Inflammatory macrophage treated with lipopolysaccharide for 1 hour (primary cell): ENCODE measurements at places on chromosomes 4 and X.
A peak's percentile ranks its signal among the peaks of the same experiment; 100 is the strongest.

DNA sequence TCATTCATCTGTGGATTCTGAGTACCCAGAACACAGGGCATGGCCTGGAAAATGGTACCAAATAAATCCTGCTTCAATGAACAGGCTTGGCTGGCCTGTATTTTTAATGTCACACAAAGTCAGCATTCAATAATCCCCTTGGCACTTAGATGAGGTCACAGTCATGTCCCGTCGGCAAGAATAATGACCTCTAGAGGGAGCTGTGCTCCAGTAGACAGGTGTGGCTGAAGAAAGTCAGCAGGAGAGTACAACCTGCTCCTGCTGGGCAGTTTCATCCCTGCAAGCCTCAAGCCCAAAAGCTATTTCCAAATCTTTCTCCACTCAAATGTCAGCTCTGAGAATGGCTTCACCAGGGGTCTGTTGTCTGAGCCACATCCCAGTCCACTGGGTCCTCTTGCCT lies 404.0 kb upstream of the F9 start:
- no peak for DNase-seq

DNA sequence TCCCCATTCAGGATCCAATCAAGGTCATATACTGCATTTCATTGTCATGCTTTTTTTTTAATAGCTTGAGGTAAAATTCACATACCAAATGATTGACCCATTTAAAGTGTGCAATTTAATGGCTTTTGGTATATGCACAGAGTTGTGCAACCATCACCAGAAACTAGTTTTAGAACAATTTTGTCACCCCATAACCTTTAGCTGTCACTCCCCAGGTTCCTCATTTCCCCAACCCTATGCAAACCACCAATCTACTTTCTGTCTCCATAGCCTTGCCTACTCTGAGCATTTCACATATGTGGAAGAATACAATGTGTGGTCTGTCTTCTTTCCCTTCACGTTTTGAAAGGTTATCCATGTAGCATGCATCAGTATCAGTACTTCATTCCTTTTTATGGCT lies 1.4 kb upstream of the SMAD1 start:
- DNase-seq = peak; percentile 67

DNA sequence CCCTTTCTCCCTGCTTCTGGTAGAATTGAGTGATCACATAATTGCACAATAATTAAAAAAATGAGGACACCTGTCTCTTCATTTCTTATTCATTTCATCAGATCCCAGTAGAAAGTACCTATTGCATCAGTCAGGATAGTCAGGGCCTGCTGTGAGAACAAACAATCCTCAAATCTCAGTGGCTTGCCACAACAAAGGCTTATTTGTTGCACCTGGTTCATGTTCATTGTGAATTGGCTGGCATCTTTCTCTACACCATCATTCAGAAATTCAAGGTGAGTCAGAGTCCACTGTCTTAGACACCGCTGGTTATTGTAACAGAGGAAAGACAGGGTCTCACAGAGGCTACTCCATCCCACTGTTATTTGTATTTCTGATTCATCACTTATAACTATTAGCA lies 409.8 kb downstream of the STIM2 start:
- DNase-seq = no peak

- DNase-seq = no peak
Measured at GRCh38 chrX:147776988-147777387, 134.7 kb upstream of the FMR1 start.

GRCh38 chrX:123424546-123424945 lies 240.5 kb downstream of the GRIA3 start:
- no peak for DNase-seq

GRCh38 chr4:14046642-14047041 lies 419.1 kb upstream of the BOD1L1 start:
- no peak for DNase-seq

GRCh38 chr4:144716778-144717177 lies 70.8 kb downstream of the HHIP start:
- DNase-seq = no peak

DNA sequence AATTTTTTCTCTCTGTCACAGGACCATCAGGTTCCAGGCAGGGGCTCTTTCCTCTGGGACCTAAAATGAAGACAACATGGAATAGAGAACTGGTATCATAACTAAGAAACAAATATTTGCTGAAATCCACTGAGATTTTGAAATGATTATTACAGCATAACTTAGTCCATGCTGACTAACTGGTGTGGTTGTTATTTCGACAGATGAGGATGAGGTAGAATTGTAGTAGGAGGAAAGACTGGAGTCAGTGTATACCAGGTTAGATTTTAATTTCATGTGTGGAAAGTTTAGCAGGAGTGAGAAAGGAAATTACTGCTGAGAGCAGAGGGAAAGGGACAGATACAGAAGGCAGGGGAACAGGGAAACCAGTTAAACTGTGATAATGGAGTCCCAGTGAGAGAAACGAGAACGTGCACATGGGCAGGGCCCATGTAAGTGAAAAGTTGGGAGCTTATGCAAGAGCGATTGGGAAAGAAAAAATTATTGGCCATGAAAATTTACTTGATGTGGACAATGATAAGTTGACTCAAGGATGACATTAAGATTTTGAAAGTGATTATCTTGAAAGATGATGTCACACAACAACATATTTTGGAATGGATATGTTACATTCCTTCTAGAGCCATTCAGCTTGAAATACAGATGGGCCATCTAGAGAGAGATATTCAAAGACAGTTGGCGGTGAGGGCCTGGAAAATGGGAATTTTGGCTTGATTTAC lies 98.7 kb upstream of the DDIT4L start:
- no peak for DNase-seq

GRCh38 chrX:100381619-100382018 lies 28.5 kb downstream of the PCDH19 start:
- peak; percentile 0 for DNase-seq

DNA sequence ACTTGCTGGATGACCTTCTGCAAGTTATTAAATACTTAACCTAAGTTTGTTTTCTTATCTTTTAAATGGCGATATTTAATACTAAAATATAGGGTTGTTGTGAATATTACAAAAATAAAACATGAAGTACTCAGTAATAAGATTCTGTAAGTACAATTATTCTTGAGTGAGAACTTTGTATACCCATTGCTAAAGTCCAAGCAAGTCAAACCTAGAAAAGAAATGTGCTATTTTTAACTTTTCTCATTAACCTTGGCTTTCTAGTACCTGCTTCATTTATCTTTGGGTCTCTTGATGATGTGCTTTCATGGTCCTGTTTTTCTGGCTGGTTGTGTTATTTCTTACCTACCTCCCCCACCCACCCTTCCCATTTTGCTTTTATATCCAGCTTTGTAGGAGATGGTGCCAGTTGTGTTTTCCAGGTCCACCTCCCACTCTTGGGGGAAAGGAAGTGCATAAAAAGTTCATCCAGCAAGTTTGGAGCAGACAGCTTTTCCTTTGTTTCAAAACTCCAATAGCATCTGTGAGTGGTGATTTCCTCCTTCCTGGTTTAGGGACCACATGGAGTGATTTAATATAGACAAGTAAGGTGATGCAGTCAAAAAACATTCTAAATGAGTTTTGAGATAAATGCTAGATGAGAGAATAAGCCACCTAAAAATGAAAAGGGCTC lies 7.5 kb upstream of the CXCL8 start:
- no peak for DNase-seq

- DNase-seq = peak; percentile 18
Measured at GRCh38 chr4:121484633-121485032, 103.8 kb upstream of the QRFPR start.

GRCh38 chr4:74021601-74022000 lies 16.9 kb downstream of the CXCL3 start:
- peak; percentile 81 for DNase-seq

DNA sequence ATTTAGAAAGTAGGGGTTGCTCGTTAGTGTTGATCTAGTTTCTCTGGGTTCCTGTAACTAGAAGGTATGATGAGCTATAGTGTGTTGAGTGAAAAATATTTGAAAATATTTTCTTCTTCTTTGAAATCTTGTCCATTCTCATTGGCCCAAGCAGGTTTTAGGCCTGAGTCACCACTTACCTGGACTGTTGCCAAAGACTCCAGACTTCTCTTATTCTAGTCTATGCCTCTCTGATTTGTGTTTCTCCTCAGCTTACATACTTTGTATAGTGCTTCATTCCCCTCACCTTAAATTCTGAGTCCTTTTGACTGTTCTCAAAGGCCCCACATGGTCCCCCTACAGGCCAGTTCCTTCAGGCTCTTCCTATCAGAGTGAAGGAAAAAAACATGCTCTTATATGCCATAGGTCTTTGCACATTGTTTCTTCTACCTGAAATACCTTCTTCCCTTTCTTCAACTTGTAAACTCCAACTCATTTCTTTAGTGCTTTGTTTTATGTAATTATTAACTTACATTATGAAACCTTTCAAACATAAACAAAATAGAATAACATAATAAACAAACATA lies 258.2 kb downstream of the PPP1R2C start:
- DNase-seq = no peak

DNA sequence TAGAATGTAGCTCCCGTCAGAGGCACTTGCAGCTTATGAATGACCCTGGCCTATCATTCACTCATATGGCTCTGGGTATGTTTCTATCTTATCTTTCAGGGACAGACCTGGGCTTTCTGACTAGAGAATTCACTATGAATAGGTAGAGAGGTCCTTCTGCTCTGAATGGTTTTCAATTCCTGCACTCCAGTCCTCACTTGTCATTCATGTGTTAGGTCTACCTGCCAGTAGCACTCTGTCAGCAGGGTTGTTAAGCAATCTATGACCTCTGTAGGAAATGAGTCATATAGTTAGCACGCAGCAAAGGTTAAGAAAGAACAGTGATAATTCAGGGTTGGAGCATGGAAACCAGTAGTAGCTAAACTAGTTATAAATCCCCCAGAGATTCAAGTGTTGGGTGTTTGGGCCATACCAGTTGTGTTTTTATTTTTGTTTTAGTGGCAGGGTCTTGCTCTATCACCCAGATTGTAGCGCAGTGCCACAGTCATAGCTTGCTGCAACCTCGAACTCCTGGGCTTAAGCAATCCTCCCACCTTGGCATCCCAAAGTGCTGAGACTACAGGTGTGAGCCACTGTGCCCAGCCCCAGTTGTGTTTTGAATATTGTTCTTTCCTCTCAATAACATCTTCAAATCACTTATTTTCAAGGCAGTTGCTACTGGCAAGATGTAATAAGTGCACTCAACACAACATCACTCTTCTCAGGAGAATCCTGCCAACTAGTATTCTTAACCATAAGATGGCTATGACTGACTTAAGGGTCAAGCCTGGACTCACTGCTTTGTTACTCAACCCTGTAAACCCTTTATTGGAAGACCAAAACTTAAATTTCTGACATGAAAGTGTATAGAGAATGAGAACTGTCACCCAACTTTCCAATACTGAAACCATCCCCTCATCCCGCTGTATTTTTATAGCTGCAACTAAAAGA lies 25.1 kb downstream of the ARL13A start:
- no peak for DNase-seq

DNA sequence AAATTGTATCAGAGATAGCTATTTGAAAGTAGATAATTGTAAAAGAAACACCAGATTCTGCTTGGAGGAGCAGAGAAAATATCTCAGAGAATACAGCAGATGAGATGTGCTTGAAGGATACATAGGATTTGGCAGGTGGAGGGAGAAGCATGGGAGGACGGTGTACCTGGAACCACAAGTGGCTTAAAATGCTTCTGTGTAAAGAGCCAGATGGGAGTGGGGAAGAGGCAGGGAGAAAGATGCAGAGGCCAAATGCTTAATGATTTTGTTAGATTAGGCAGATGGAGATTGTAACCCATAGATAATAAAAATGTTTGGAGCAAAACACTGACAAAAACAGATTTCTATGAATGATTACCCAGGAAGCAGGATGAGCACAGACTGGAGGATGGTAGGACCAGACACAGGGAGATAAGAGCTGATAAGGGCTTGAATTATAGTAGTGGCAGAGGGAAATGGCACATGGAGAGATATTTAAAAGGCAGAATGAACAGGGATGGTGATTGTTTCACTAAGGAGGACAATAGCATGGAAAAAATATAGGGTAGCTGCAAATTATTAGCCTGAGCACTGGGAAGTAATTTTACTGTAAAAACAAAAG lies 145.7 kb upstream of the TBC1D9 start:
- DNase-seq = no peak

DNA sequence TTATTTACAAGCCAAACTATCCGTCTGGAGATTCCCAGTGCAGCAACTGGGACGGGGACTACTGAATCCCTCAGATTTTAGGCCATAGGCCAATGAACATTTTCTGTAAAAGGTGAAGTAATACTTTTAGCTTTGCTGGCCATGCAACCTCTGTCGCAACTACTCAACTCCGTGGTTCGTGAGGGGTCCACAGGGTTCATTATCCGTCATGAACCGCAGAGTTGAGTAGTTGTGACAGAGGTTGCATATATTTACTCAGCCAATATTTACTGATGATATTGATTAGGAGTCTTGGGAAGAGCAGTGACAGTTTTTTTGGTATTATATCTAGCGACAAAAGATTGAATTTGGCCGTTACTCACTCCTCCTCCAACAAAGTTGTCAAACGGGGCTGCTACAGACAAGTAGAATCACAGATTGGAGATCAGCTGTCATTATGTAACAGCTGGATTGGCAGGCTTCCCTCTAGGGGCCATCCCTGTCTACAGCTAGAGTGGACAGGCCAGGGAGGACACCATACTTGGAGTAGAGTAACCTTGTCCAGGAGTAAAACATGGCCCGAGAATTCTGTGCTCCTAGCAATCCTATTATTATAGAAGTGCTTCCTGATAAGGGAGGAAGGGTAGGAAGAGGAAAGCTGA lies 37.2 kb upstream of the CD38 start:
- DNase-seq = no peak

DNA sequence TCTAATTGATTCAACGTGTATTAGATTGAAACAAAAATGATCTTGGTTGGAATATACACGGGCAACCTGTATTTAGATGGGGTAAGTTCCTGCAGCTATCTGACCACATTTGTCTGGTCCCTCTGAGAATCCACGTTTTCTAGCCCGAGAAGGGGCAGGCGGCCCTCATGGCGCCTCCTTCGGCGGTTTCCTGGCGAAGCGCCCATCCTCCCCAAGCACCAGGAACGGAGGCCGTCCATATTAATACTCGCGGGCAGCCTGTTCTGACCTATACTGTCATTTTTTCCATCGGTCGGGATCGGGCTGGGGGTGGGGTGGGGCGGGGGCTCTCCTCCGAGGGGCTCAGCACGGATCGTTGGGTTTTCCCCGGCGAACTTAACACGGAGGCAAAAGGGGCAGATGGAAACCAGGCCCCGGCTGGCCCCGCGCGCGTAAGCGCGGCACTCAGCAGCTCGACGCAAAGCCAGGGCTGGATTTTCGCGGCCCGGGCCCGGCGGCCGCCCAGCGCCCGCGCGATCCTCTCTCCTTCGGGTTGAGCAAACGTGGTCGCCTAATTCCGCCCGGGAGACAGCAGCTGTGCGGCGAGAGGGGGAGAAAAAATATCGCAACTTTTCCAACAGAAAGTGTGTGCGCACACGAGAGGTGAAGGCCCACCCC lies 77.2 kb upstream of the BCOR start:
- DNase-seq = no peak
